ENCODE measurements at places on chromosomes 7 and 10.

- no peak for DNase-seq
These were observed 119.5 kb upstream of the KLF6 start for GRCh38 chr10:3904419-3904960.

DNA sequence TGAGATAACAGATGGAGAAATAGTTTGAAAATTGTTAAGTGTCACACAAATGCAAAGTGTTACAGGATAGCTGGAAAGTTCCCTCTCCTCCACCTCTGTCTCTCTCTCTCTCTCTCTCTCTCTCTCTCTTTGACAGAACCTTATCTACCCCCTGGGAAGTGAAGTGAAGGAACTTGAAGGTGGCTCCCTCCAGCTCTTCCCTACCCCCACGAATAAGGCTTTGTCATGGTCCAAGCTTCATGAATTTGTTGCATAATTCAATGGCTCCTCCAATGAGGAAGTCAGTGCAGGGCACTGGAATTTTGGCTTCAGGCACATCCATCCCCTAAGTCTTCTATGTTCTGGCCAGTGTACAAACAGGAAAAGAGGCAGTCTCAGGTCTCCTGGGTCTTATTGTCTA lies 66.4 kb downstream of the CDHR3 start:
- DNase-seq = no peak

DNA sequence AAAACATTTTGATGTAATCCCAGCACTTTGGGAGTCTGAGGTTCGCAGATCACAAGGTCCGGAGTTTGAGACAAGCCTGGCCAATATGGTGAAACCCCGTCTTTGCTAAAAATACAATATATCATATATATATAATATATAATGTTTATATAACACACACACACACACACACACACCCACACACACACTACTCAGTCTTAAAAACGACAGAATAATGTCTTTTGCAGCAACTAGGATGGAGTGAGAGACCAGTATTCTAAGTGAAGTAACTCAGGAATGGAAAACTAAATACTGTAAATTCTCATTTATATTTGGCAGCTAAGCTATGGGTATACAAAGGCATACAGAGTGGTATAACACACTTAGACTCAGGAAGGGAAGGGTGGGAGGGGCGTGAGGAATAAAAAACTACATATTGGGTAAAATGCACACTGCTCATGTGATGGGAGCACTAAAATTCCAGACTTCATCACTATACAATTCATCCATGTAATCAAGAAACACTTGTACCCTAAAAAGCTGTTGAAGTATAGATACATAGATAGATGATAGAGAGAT lies 231.2 kb upstream of the SEMA3A start:
- DNase-seq = no peak

GRCh38 chr7:121262221-121262620 lies 66.6 kb upstream of the WNT16 start:
- DNase-seq = no peak

DNA sequence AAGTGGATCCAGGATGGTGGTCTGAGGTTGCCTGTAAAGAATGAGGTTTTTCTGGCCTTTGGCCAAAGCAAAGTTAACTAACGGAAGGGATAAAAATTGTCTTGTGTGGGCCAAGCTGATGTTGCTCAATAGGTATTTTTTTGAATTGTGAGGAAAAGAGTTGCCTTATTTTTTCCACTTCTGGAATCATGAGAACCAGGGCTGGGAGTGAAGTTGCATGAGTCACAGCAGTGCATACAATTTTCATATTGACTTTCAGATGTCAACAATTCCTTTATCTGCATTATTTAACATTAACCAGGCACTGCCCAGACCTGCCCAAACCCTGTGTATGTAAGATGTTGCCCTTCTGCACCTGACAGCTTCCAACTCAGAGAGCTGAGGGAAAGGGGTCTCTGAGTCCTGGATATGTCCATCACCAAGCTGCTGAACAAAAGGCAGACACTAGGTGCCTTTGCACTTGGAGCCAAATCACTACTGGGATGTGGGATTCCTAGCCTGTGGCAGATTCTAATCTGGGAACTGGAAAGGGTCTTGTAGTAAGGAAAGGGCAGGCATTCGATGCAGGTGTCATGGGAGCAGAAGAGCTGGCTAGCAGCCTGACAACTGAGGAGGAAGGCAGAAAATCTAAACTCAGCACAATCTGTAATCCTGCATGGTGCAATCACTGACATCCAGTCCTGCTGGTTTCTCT lies 52.3 kb upstream of the SLC35B4 start:
- DNase-seq = no peak

GRCh38 chr10:128274938-128275337 lies 148.7 kb upstream of the MKI67 start:
- DNase-seq = no peak

DNA sequence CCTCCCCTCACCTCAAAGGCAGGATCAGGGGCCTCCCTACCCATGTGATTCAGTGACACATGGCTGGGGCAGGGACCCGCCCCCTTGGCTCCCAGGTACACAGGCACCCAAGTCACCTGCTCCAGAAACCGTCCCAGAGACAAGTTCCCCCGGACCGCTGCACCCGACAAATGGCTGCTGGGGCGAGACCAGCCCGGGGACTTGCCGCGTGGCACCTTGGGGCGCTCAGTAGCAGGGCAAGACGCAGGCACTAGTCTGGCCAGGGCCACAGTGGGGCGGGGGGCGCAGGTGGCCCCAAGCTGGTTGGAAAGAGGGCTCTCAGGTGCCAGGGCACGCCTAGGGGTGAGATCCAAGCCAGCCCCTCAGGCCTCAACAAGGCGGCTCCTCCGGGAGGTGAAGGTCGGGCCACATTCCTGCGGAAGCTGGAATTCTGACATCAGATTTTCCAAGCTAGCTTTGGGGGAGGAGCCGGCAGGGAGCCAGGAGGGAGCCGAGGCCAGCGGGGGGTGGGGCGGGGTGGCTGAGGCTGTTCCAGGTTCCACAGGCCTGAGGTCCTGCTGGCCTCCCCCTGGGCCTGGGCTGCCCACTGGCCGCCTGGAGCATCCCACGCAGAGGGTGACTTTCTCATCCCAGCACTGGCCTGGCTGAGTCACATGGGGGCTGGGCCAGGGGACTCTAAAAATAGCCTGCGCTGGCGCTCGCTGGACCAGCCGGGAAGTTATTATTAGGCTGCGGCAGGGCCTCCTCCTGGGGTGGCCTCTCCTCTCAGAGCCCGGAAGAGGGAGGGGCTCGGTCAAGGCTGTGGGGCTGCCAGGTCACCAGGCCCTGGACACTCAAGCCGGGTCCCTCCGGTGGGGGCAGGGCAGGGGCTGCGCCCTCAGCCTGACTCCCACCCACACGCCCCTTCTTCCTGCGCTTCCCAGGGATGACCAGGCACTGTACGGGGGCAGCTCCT lies 20.5 kb upstream of the INPP5A start:
- peak; percentile 74 for DNase-seq

DNA sequence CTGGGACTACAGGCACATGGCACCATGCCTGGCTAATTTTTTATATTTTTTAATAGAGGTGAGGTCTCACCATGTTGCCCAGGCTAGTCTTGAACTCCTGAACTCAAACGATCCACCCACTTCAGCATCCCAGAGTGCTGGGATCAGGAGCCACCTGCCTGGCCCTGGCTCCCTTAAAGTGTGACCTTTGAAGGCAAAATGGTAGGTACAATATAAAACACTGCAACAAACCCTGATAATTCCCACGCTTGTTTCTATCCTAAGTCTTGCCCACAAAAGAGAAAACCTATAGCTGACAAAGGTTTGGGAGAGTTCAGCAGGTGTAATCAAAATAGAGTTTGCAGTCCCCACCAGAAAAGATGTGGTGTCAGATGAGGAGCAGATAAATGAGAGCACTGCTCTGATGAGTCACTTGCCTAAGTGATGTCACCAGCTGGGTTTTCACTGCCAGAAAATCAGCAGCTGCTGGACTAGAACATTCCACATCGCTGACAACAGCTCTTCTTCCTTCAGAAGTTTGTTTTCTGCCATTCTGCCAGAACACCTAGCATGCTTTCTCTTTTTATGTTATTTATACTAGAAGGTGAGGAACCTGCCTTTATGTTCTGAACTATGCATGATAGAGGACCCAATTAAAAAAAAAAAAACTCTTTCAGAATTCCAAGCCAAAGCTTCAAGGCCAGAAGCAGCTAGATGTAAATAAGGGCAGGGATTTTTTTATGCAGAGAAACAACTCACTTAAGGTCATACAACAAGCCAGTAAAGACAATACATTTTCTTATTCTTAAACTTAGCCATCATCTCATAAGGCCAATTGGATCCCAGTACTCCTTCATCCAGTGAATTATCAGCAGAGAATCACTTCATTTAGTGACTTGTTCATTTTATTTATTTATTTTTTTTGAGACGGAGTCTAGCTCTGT lies 18.0 kb downstream of the PURB start:
- DNase-seq = no peak

GRCh38 chr10:121709675-121710073 lies 111.4 kb upstream of the FGFR2 start:
- no peak for DNase-seq

GRCh38 chr7:103824251-103824650 lies 165.2 kb downstream of the RELN start:
- DNase-seq = no peak

DNA sequence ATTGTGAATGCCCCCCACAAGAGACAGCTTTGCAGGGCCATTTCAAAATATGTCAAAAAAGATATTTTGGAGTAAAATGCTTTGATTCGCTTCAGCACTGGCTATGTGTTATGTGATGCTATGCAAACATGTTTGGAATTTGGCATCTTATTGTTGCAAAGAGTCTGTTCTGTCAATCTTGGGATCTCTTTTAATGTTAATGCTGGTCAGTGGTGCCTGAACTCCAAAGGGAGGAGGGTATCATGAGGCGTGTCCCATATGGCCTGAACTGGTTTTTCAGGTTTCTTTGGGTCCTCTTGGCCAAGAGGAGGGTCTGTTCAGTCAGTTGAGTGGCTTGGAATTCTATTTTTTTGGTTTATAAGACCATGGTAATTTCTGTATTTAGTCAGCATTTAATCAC lies 81.4 kb downstream of the HECW1 start:
- DNase-seq = no peak

All from HEK293T (cell line).